ENCODE measurements at places on chromosomes 6 and 20.

DNA sequence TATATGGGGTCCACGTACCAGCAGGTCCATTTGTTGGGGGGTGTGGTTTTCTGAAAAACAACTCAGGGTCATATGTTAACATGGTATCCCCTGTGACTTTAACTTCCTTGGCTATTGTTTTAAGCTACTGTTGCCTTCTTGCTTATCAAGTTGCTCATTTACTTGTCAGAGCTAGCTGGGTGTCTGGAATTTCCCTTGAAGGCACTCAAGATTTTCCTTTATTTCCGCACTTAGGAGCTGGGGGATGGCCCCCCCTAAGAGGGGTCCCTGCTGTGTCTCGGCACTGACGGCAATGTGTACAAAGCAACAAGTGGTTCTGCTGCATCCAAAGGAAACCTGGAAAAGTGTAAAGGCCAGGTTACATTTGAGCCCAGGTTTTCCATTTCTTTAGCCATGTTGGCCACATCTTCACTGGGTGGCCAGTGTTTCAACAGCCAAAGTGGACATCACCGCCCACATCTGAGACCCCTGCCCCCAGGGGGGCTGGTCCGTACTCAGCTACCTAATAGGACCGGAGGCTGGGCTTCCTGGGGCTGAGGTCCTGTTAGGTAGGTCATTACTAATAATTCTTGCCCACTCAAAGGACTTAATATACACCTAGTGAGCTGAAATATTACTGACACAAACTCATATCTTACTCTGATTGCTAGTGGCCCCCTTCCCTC is 24.8 kb upstream of the SYNDIG1 start:
- no peak for DNase-seq

GRCh38 chr20:3106658-3107463 is 22.3 kb upstream of the AVP start:
- DNase-seq, result no peak

- no peak for DNase-seq
These were observed 104.7 kb upstream of the CEP85L start for GRCh38 chr6:118755941-118756646.

DNA sequence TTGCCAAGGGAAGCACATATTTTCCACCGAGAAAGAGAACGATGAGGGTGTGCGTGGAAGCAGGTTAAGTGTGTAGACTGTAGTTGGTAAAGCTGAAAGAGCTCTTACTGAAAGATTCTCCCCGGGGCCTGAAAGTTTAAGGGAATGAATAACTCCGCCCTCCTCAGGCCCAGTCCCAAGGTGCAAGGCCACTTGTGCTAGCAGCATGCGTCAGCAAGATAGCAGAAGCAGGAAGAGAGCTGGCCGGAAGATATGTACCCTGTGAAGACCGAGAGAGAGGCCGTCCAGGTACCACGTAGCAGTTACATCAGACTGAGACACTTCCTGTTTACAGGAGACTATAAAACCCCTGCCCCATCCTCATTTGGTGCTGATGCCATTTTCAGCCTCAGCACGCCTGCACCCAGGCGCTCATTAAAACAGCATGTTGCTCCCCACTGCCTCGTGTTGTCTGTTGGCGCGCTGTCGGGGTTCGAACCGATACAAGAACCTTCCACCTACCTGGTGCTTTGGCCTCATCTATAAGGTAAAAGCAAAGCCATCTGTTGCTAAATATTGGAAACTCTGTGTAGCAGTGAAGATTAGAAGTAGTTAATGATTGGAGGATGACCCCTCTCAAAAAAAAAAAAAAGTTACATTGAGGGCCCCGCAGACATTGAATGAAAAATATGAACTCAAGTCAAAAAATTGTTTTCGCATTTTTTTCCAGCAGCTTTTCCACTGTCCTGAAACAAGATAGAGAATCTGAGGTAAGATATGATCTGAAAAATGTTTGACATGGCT is 18.6 kb upstream of the FAM135A start:
- DNase-seq, result no peak

- no peak for DNase-seq
These were observed 220.5 kb downstream of the PKHD1 start for GRCh38 chr6:51866867-51867266.

GRCh38 chr20:37426106-37426505 is 80.2 kb downstream of the SRC start:
- DNase-seq, result no peak

GRCh38 chr6:26300359-26300758 is 64.6 kb upstream of the BTN3A2 start:
- DNase-seq, result no peak

GRCh38 chr20:49519777-49520359 is 37.4 kb upstream of the KCNB1 start:
- no peak for DNase-seq

- no peak for DNase-seq
These were observed 336.6 kb downstream of the PREX1 start for GRCh38 chr20:48490961-48491831.

DNA sequence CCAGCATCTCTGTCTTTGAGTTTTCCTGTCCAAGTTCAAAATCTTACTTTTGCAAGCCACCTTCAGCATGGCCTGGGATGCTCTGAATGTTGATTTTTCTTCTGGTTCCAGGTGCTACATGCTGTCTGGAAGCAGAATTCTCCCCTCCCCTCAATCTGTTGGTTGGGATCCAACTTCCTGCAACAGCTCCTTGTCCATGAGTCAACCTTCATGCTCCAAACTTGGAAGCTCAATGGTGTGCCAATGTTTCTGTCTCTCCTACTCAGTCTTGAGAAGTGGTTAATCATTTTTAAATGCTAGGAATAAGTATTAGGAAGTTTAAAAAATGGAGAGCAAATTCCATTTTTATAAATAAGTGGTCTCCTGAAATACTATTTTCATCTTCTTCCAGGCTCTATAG is 33.2 kb upstream of the PLEKHG1 start:
- no peak for DNase-seq

- no peak for DNase-seq
These were observed 49.1 kb upstream of the TMEM30A start for GRCh38 chr6:75333676-75334200.

GRCh38 chr20:42985628-42986027 is 204.1 kb downstream of the PTPRT start:
- no peak for DNase-seq

- DNase-seq, result no peak
These were observed 167.5 kb downstream of the TMEM242 start for GRCh38 chr6:157155804-157156203.

DNA sequence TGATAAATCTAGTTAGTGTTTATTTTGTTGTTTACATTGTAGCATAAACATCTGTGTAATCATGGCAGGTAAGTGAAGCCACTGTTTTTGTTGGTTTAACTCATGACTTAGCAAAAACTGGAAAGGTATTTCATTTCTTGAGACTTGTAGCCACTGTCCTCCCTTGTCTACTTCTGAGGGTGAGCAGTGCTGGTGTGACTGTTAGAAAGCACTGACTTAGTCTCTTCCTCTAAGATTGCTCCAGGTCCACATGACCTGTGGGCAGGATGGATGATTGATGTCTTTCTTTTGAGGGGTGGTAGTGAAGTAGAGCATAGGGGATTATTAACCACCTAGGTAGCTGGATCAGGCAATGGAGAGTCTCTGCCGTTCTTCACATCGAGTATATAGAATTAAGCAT is 203.8 kb downstream of the ARID1B start:
- DNase-seq, result no peak

- DNase-seq, result peak; percentile 69
These were observed 425.2 kb downstream of the CD83 start for GRCh38 chr6:14542670-14543366.

- DNase-seq, result no peak
These were observed 37.6 kb downstream of the NCR2 start for GRCh38 chr6:41372832-41373626.

DNA sequence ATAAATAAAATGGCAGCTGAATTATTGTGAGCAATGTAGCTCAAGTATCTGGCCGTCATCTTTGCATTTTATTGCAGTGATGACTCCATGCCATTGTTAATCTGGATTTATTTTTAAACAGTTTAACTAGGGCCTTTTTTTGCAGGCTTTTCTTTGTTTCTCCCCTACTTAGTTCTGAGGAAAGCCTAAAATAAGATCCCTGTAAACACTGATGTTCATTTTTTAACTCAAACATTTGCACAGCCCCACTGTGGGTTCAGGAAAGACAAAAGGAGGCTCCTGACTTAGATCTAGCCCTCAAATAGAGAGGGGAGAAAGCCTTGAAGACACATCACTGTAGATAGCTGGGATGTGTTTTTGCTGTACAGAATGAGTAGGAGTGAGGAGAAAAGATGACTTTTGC is 69.2 kb downstream of the PLEKHG1 start:
- DNase-seq, result no peak

- DNase-seq, result no peak
These were observed 8.0 kb downstream of the CDH22 start for GRCh38 chr20:46300281-46300680.

DNA sequence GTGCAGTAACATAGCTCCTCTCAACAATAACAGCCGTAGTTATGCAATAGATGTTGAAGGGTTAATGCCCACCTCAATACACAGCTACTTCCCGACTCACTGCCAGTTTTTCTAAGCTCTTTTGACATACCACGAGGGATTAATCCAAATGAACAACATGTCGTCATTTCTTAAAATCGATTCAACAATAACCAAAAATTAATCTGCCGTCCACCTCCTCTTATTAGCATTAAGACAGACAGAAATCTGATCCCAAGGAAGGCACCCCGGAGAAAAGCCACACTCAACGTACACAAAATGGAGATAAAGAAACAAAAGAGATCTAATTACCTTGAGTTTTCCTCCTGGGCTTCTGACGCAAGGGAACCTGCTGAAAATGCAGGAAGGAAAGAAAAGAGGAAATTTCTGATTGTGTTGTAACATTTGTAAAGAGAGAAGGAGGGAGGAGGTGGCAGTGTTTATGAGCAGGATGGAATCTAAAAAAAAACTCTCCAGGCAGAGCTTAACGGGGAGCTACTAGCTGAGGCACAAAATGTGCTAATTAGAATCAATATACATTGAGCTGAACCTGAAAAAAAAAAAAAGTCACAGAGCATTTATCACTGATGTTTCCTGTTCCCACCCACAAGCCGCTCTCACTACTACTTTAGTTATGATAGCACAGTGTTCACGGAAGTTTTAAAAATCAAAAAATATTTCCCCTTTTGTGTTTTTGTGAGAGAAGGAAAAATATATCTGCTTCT is 109.3 kb downstream of the IPCEF1 start:
- DNase-seq, result no peak

- no peak for DNase-seq
These were observed 537.9 kb upstream of the GJE1 start for GRCh38 chr6:141594874-141595273.

GRCh38 chr6:134732763-134733162 is 217.1 kb downstream of the ALDH8A1 start:
- no peak for DNase-seq

DNA sequence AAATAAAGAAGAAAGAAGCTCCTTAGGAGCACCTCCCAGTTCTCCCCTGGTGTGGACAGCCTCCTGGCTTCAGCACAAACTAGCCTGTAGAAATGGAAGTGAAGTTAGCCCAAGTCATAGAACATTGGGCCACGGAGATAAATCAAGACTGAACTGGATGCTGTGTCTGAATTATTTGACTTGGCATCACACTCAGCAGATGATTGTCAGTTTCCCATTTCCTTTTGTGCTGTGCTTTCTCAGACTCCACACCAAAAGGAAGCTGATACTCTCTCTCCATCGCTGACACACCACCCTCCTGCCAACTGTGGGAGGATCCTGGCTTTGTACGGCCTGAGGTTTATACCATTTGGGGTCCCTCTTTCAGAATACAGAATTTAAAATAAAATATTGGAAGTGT is 209.8 kb downstream of the TFAP2A start:
- no peak for DNase-seq

DNA sequence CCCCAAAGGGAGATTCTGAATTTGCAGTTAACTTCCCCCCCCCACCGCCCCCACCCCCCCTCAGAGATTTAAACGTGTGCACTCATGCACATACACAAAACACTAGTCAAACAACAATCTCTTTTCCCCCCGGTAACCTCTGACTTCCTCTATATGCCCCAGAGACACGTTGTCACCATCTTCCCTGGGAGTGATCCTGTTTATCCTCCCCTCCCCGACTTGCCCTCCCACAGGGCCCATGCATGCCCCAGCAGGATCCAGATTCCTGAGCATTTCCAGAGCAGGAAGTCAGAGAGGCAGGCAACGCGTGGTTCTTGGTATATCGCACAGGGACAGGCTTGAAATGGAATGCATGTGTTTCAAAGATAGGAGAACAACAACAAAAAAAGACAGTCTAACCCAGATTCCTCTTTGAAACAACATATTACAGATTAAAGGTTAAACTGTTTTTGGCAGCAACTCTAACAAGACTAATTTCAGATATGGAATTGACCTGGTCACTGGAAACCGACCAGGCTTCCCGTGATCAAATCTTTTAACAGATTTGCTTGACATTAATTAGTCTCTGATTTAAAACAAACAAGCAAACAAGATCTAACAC is 1.3 kb downstream of the BLCAP start:
- DNase-seq, result no peak

GRCh38 chr6:85676086-85676729 is 33.5 kb upstream of the SYNCRIP start:
- DNase-seq, result no peak

GRCh38 chr6:41200901-41201763 is at the start of gene TREML2:
TREML2 (minus strand) TSS chr6:41201149; CDS start chr6:41201008, 141 bp downstream.
- DNase-seq, result no peak

- no peak for DNase-seq
These were observed 637.6 kb downstream of the RNF144B start for GRCh38 chr6:19024737-19025136.

DNA sequence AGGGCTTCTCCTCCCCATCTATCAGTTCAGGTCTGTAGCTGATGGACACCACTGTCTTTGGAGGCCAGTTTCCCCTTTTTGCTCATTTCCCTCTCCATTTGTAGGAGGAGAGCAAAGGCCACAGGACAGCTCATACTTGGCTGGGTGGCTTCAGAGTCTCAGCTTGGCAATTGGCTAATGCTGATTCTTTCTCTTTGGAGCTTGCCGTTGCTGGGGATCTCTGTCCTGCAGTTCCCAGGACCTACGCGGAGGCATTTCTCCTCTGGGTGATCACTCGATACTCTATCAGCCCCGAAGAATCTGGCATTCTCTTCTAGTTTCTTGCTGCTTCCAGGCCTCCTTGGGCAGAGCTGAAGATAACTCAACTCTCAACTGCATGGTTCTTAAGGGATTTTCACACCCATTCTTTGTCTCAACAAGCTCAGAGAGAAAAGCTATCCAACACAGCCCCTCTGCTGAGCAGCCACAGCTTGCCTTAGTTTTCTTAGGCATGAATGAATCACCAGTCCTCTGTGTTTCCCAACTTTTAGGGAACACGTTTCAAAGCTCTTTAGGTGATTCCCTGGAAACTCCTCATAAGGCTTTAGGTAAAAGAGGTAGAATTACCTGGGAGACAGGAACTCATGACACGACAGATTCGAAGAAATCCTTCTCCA is 19.2 kb upstream of the SSR1 start:
- no peak for DNase-seq

- no peak for DNase-seq
These were observed 83.2 kb downstream of the TIAM2 start for GRCh38 chr6:155078331-155078745.

- DNase-seq, result no peak
These were observed 126.7 kb downstream of the AIG1 start for GRCh38 chr6:143187238-143187923.
